ENCODE measurements at places on chromosomes 1 and 21.
A peak's percentile ranks its signal among the peaks of the same experiment; 100 is the strongest.

DNA sequence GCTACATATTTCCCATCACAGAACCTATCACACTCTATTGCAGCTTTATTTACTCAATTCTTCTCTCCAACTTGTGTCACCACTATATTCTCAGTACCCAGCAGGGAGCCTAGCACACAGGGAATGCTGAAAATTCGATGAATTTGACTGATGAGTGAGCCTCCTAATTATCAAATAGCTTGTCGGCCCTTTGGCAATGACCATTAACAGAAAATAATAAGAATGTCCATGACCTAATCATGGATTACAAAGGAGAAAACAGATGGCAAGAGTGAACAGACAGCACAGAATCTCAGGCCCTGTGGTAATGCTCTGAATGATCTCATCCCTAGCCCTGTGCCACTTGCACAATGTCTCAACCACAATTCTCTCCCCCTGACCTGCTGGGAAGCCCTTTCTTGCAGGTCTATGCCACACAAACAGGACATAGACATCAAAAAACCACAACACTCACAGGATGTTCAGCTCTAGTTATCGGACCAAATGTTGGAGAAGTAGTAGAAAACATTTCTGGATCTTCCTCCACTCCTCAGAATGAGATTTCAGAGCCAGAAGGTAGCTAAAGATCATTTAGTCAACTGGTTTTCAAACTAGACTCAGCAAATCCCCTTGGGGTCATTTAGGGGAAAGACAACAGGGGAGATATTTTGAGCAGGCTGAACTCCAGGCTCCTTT lies 68.4 kb downstream of the LUZP1 start:
- peak; percentile 85 for DNase-seq

DNA sequence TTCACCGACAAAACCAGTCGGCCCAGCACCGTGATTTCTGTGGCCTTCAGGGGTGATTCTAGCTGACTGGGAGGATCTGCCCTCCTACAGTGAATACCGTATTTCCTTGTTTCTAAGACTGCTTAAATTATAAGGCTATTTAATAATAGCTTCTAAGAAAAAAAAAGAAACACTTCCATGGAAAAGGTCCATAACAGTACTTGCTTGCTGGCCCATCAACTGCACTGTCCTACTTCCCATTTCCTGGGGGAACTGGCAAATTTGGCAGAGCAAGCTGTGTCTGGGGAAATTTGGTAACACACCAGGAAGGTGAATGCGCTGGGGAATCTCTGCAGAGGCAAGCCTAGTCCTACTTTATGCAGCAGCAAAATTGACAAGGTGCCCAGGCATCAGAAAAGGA lies 214.0 kb downstream of the ZNF326 start:
- DNase-seq: no peak

DNA sequence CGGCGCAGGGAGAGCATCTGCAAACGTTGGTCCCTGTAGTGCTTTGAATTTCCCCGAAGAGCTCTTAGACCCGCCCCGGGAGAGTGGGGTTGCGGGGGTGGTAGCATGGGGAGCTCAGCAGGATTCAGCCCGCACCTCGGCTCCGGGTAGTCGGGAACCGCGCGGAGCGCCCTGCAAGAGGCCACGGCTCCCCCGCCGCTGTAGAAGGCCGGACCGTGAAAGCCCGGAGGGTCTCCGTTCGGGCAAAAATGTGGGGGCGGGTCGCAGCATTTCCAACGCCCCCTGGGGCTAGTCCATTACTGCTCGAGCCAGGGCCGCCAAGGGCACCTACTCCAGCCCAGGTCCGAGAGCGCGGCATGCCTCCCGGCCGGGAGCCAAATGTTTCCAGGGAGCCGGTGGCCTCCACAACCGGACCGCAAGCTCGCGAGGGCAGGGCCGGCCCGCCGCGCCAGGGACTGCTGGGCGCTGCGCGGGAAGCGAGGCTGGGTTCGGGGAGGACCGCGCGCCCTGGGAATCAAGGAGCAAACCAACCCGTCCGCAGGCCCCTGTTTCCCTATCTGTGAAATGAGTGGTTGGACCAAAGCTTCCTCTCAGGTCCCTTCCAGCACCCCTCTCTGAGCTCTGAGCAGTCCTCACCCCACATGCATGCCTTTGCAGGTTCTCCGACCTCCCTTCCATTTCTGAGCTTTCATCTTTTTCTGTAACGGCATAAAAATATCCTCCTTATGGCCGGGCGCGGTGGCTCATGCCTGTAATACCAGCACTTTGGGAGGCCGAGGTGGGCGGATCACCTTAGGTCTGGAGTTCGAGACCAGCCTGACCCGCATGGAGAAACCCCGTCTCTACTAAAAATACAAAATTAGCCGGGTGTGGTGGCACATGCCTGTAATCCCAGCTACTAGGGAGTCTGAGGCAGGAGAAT lies 775 bp upstream of the TMEM63A start:
- DNase-seq: peak; percentile 31

GRCh38 chr1:78274814-78275213 lies 216.0 kb upstream of the PTGFR start:
- DNase-seq: peak; percentile 90

DNA sequence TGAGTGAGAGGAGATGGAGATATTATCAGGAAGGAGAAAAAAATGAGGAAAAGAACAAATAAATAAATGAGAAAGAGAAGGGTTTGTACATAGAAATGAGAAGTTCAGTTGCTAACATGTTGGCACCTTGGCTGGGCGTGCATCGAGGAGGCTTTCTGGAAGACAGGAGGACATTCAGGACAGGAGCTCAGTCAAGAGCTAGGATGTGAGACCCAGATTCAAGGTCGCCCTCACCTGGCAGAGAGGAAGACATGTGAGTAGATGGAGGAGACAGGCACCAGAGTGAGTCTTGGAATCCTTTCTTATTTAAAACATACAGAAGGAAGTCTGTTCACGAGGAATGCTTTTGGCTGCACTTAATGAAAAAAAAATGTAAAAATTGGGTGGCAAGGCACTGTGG lies 640.9 kb downstream of the NPHP4 start:
- no peak for DNase-seq

GRCh38 chr1:31734582-31735107 lies 29.5 kb downstream of the ADGRB2 start:
- DNase-seq: no peak

DNA sequence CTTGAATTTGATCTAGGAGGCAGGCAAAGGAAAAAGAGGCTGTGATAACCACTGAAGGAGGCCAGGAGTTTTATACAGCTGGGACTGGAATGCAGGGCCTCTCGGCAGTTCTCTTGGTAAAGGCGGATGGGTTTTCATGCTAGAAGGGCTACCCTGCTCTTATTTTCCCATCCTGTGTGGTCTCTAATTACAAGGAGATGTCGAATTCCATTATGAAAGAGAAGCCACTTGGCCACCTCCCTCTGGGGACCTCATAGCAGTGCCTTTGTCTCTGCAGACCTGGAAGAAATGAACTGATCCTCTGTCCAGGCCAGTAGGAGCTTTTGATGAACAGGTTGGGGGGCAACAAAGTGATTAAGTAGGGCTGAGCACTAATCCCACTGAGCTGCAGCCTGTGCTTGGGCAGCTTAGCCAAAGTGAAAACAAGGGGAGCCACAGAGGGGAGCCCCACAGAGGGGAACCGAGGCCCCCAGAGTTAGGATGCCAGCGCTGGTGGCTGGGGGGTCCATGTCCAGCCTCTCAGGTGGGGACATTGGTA lies 42.2 kb upstream of the BCAR3 start:
- DNase-seq: no peak

DNA sequence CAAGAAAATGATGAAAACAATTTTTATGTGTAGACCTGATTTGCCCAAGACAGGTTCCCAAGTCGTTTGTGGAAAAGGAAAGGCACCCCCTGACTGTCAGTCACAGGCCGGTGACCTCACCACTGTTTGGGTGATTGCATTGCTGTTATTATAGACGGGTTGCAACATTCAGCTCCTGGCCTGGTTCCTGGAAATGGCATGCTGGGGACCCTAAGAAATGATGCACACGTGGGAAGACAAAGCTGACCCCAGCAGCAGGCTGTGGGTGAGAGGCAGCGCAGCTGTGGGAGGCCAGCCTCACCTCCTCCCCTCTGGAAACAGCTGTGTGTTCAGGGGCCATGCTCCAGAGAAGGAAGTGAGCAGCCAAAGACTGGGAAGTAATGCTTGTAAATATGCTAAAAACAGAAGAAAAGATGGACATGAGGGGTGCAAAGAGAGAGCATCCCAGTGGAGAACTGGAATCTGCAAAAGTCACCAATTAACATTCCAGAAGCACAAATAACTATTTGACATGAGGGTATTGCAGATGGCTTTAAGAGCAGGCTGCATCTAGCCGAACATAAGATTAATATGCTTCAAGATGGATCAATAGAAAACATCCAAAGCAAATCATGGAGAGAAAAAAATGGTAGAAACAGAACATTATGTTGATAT lies 23.4 kb upstream of the ABCG1 start:
- peak; percentile 46 for DNase-seq

DNA sequence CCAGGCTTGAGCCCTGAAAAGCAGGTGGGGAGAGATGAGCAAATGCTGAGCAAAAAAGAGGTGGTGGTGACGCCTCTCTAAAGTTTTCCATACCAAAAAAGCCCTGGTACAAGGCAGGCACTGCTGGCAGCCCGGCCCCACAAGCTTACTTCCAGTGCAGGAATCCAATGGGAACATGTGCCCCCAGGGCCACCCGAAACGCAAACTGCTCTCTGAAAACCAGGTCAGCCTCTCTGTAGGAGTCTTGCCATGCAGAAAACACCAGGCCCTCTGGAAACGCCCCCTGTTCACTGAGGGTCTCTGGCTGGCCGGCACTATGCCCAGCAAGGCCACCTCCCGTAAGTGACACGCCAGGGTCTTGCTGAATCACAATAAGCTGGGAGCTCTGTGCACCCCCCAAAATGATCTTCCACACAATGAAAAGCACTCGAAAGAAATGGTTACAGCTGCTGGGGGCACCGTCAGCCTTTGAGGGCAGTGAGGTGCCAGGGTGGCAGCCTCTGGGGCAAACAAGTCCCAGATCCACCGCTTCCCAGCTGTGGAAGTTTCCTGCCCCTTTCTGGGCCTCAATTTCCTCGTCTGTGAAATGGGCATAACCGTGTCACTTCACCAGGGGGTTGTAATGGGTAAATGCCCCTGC lies 170.5 kb downstream of the TOMM20 start:
- DNase-seq: no peak

DNA sequence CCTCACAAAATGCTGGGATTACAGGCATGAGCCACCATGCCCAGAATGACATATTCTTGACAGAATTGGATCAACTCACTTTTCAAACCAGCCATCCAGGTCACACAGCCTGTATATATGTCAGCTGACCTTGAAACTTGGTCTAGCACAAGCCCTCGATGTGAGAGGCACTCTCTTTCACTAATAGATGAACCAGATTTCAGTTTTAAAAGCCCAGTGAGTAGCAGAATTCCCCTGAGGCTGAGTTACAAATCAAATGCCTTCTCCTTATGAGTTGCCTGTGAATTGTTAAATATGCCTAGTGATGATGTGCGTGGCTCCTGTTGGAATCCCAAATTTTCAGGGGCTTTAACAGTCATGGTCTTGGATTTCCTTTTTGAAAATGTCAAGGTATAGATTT lies 88.7 kb downstream of the CD247 start:
- no peak for DNase-seq

DNA sequence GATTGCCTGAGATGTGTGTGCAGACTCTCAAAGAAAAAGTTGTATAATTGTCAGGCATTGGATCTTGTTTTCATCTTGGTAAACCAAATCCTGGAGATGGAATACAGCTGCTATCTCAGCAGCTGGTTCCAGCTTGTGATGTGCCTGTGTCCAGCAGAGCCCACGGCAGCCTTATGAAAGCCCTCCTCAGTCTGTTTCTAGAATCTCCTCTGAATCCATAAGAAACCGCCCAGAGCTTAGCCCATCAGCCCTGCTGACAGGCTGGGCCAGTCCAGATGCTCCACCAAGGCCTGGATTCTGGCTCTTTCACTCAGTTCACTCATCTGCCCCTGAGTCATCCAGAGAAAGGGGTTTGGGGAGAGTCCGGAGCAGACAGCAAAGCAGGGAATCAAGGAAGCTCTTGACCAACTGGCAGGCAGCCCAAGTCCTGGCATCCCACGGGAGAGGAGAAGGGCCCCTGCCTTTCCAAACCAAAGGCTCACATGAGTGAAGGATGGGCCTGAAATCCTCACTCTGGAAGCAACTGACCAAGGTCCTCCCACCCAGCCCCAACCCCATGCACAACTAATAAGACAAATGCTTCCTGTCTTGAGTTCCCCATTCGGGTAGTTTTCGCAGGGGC lies 45.7 kb downstream of the NAV1 start:
- peak; percentile 92 for DNase-seq

GRCh38 chr1:235329139-235329902 lies 951 bp downstream of the GGPS1 start:
- DNase-seq: peak; percentile 41

DNA sequence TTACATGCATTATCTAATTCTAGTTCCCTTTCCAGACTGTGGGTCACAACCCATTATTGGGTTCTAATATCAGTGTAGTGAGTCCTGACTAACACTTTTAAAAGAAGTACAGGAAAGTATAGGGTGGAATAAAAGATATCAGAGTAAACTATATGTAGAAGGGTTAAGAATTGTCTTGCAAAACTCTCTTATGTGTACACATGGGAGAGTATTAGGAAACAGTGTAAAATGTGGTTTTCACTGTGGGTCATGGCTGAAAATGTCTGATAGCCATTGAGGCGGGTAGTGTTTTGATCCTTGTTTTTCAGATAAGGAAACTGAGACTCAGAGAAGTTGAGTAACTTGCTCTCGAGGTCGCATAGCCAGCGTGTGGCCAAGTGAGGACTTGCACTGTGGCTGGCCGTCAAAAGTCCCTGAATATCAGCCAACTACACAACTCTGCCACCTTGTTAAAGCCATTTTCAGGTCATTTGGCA lies 18.5 kb upstream of the MTARC1 start:
- no peak for DNase-seq

DNA sequence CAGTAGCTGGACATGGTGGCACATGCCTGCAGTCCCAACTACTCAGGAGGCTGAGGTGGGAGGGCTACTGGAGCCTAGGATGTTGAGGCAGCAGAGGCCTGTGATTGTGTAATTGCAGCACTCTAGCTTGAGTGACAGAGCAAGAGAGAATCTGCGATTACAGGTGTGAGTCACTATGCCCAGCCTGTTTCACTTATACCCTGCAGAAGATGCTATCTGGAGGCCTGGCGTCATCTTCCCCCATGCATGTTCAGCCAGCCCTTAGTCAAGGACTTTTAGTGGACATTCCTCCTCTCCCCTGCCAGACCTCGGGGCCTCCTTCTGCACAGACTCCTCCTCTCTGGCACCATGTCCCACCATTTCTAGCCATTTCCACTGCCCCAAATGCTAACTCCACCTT lies 36.3 kb upstream of the RCC2 start:
- DNase-seq: peak; percentile 42
